ENCODE measurements at places on chromosomes 16 and 17. TPM values are rescaled to one million over a fixed set of nuclear protein-coding genes. Genes with fewer than 3 reads are reported as not detected.

DNA sequence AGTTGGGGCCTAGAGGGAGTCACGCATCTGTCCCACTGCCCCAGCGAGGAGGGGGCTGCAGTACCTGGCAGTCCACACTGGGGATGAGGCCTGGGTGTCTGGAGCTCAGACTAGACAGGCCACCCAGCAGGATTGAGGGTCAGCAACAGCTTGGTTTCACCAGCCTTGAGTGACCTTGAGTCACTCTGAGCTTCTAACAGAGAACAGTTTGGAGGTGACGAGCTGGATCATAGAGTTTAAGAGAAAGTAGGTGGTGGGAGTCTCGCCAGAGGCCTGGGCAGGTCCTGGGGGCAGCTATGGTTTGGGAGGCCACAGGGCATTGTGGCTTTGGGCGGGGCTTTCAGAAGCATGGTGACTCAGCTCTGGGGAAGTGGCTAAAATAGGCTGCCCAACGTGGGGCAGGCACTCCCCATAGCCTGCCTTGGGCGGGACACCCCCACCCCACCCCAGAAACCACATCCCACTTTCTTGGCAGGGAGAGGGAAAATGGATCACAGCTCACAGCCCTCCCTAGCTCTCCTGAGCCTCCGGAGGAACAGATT, 20.5 kb downstream of the CDC42EP4 start:
- no peak for DNase-seq

The ZSCAN10 gene
- polyA plus RNA-seq: not detected

- peak; percentile 71 for DNase-seq
These were observed 38.9 kb upstream of the C1QL1 start for GRCh38 chr17:45006927-45007461.

- no peak for DNase-seq
These were observed 99.1 kb downstream of the SOX9 start for GRCh38 chr17:72219824-72220493.

The KRTAP4-1 gene
- polyA plus RNA-seq: not detected

GRCh38 chr16:47460359-47460710, 528 bp downstream of the ITFG1 start:
- DNase-seq: no peak

- DNase-seq: no peak
These were observed 1.1 kb downstream of the GJC1 start for GRCh38 chr17:44828919-44829522.

The GCGR gene
- 37.2 TPM for polyA plus RNA-seq

DNA sequence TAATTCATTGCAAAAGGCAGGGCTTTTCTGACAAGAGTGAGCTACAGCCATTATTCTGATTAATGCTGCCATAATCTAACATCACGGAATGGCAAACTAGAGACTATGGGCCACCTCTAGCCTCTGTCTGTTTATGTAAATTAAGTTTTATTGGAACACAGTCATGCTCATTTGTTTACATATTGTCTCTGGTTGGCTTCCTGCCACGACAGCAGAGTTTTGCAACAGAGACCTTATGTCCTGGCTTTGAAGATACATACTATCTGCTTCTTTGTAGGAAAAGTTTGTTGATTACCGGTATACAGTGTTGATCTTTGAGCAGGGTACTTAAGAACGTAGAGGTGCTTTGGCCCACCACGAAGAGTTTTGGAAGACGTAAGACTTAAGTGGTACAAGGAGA, 715.9 kb upstream of the RBFOX1 start:
- DNase-seq: no peak

- no peak for DNase-seq
These were observed 1.9 kb upstream of the RPL26 start for GRCh38 chr17:8384801-8385378.

DNA sequence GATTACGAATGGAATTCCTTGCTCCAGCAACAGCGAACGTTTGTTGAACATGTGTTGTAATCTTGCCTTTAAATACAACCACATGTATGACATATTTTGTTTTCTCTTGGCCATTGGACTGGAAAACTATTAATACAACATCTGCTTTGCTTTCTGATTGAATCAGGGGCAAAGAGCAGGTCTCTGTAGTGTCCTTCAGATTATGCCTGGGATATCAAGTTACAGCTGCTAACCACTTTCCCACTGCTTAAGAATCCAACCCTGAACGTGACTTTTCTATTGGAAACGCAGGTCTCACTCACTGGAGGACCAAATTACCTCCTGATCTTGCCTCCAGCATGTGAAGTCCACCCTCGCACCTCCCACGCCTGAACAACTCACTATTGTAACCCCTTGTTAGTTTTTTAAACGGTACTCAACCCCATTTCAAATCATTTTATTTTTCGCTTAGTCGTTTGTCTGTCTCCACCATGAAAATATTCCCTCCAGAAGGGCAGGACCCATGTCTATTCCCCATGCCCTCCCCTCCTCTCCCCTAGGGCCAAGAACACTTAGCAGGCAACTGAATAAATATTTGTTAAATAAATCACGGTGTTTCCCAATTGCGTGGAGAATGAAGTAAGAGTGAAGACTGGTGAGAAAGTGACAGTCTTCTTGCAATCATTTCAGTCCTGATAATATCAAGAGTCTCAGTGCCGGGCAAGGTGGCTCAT, 57.4 kb upstream of the MRTFB start:
- peak; percentile 75 for DNase-seq

The CLEC18A gene
- 87.7 TPM for polyA plus RNA-seq

DNA sequence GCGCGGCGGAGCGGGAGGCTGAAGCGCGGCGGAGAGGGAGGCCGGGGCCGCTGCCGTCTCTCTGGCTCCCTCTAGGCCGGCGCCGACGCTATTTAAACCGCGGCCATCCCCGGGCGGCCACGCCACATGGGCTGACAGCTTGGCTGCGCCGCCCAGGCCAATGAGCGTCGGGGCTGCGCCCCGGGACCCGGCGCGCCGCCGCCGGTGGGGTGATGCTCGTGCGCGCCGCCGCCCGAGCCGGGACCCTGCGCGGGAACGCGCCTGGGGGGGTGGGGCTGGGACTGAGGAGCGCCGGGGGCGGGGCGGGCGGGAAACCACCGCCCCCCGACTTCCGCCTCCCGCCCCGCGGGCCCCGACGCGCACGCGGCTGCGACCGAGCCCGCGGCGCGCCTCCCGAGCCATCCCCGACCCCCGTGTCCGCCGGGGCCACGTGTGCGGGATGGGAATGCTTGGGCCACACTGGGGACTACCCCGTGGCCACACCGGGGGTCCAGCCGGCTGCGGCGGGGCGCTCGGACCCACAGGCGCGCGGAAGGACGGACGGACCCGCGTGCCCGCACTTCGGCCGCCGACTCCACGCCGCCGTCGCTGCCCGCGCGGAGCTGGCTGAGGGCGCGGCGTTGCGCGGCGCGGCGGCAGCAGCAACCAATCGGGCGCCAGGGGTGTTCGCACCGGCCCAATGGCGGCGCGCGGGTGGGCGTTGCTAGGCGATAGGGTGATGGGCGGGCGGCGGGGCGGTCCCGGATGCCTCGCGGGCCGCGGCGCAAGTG, at the start of gene FASN:
TSS of gene FASN (minus strand) at position 68 of the 770 bp plus-strand sequence. CDS start 1,791 bp downstream, outside the sequence.
- DNase-seq: peak; percentile 95

DNA sequence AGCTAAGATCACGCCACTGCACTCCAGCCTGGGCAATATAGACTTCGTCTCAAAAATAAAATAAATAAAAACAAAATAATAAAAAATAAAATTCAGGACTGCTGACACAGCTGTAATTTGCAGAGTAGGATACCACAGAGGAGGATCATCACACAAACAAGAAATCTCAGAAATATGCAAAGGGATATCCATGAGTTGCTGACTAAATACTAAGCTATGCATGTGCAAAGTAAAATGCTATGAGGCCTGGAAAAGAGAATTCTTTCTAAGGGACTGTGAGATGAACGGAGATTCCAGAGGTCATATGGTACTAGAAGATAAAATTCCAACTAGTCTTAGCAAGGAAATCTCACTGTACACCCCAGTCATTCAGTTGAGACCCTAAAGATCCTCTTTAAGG, 74.8 kb downstream of the SLC39A11 start:
- no peak for DNase-seq

DNA sequence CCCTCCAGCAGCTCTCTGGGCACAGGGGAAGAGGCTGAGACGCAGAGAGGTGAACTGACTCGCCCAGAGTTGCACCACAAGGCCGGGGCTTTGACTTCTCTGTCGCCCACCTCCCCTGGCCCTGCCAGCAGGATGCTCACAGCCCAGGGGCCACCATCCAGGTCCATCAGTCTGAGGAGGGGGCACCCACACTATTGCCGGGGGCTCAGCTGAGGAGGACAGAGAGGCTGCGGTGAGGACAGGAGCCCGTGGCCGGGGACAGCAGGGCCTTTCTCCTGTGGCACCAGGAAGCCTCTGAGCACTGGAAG, 32.6 kb downstream of the KDM8 start:
- DNase-seq: no peak

The MMP15 gene
- 19.1 TPM for polyA plus RNA-seq

GRCh38 chr17:50047488-50048126, 8.3 kb upstream of the ITGA3 start:
- DNase-seq: peak; percentile 48

GRCh38 chr17:64786337-64786736, 124.2 kb upstream of the SMURF2 start:
- no peak for DNase-seq

GRCh38 chr17:17807440-17807839, 29.3 kb downstream of the SREBF1 start:
- DNase-seq: no peak

GRCh38 chr17:64658931-64659330, 3.2 kb downstream of the SMURF2 start:
- no peak for DNase-seq

DNA sequence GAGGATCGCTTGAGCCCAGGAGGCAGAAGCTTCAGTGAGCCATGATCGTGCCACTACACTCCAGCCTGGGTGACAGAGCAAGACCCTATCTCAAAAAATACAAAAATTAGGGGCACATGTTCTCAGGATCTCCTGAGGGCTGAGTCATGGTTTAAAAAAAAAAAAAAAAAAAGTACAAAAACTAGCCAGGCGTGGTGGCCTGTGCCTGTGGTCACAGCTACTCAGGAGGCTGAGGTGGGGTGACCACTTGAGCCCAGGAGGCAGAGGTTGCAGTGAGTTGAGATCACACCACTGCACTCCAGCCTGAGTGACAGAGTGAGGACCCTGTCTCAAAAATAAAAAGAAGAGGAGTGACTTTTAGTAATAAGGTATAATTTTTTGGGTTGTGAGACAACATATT, 16.9 kb downstream of the BLMH start:
- no peak for DNase-seq

DNA sequence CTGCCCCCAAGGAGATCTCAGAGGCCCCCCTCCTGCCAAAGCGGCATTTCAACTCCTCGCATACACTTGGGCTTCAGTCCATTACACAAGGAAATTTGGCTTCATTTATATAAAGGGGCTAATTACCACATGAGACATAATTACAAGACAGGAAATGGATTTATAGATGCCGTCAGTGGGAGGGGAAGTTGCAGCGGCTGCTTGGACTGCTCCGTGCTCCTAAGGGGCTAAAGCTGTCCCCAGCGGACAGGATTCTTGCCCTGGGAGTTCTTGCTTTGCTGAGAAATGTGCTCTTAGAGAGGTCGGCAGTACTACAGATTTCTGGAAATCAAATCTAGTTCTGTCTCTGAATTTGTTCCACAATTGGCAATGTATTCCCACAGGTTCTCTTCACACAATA, 57.2 kb upstream of the NLK start:
- DNase-seq: no peak

- DNase-seq: peak; percentile 77
These were observed 94.7 kb downstream of the SEC14L1 start for GRCh38 chr17:77235370-77235941.

GRCh38 chr17:8320990-8321389, 10.9 kb downstream of the ARHGEF15 start:
- DNase-seq: no peak

GRCh38 chr17:79290726-79291125, 216.1 kb downstream of the ENGASE start:
- no peak for DNase-seq

DNA sequence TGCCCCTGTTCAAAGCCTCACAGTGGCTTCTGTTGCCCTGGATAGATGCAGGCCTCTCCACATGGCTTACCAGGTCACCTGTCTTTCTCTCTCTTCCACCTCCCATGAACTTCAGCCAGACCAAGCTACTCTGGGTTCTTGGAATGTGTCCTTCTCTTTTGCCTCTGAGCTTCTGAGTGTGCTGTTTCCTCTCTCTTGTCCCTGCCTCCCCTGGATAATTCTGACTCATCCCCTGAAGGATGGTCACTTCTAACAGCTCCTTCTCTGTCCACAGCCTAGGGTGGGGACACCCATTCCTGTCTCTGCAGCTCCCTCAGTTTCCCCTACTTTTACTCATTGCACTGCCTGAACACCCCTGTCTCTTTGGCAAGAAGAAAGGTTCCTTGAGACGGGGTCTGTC, 2.9 kb downstream of the GUCY2D start:
- no peak for DNase-seq

DNA sequence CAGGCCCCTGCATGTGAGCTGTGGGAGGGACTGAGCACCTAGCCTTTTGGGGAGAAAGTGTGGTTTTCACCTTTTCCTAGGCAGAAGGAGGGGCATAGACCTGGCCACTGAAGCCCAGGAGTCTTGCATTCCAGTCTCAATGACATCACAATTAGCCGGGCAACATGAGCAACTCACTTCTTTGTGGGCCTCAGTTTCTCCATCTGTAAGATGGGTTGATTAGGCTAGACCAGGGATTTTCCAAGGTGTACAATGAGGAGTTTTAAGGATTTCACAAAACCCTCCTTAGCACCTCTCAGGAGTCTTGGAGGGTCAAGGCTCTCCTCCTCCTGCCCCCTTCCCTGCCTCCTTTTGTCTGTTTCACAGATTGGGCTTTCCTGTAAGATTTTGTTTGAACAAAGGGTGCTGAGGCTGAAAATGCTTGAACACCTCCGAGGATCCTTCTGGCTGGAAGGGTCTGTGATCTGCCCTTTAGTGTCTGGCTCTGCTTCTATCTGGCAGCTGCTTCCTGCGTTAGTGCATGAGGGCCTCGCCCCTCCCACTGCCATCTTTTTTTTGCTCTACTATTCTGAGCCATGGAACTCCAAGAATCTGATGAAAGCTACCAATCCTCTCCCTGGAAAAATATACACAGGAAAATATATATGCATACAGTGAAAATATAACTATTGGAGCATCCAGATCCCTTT, 52.4 kb upstream of the ETV4 start:
- no peak for DNase-seq

GRCh38 chr17:80887639-80888175, 103.9 kb upstream of the CHMP6 start:
- no peak for DNase-seq

Data from kidney (tissue), 22 donors.